ENCODE measurements at places on chromosomes 11 and 22. TPM values are rescaled to one million over a fixed set of nuclear protein-coding genes. Genes with fewer than 3 reads are reported as not detected.

- no peaks in the 10 kb centered on the region for H3K36me3 ChIP-seq
- no peak overlapping the region for H3K4me3 ChIP-seq
- no peak for DNase-seq
- no peaks in the 10 kb centered on the region for H3K4me1 ChIP-seq
- no peaks in the 10 kb centered on the region for H3K27me3 ChIP-seq
- H3K27ac ChIP-seq = no peak overlapping the region
Measured at GRCh38 chr11:36177836-36178235, 111.4 kb downstream of the COMMD9 start.

- no peaks in the 10 kb centered on the region for H3K4me1 ChIP-seq
- H3K36me3 ChIP-seq = no peaks in the 10 kb centered on the region
- H3K27me3 ChIP-seq = no peaks in the 10 kb centered on the region
- no peak overlapping the region for H3K27ac ChIP-seq
- no peak for DNase-seq
- no peak overlapping the region for H3K4me3 ChIP-seq
Measured at GRCh38 chr11:107849790-107850189, 8.8 kb downstream of the SLC35F2 start.

- no peaks in the 10 kb centered on the region for H3K36me3 ChIP-seq
- H3K4me3 ChIP-seq = no peak overlapping the region
- no peaks in the 10 kb centered on the region for H3K4me1 ChIP-seq
- H3K27ac ChIP-seq = no peak overlapping the region
- no peaks in the 10 kb centered on the region for H3K27me3 ChIP-seq
- no peak for DNase-seq
Measured at GRCh38 chr11:77188633-77189491, 60.8 kb downstream of the MYO7A start.

DNA sequence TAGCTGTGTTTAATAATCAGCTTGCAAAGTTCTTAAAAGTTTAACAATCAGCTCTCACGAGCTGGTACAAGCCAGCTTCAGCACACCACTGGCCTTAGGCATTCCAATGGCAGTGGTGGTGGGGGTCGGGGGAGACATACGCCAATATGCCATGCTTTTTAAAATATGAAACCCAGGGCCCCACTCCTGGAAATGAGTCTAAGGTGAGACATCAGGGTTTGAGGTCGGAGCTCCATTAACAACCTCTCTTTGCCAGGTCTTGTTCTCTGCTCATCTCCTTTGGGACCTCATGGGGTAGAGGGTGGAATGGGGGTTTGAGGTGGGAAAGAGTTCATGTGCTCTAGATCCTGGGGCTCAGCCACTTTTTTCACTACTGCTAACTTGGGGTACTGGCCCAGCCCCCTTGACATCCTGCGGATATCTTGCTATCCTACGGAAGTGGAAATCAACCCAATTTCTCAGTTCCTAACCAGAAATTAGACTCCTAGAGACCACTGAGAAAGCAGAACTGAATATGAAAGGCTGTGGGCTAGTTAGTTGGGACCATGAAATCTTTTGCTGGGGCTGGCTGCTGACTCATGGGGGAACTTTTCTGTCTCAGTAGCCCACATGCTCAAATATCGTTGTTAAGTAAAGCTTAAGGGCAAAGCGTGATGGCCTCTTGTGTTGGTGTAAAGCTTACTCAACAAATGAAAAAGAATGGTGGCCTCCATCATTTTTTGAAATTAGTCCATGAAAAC is 90.1 kb downstream of the PDHX start:
- DNase-seq = no peak
- no peaks in the 10 kb centered on the region for H3K4me1 ChIP-seq
- no peak overlapping the region for H3K4me3 ChIP-seq
- H3K27ac ChIP-seq = no peak overlapping the region
- H3K27me3 ChIP-seq = no peaks in the 10 kb centered on the region

DNA sequence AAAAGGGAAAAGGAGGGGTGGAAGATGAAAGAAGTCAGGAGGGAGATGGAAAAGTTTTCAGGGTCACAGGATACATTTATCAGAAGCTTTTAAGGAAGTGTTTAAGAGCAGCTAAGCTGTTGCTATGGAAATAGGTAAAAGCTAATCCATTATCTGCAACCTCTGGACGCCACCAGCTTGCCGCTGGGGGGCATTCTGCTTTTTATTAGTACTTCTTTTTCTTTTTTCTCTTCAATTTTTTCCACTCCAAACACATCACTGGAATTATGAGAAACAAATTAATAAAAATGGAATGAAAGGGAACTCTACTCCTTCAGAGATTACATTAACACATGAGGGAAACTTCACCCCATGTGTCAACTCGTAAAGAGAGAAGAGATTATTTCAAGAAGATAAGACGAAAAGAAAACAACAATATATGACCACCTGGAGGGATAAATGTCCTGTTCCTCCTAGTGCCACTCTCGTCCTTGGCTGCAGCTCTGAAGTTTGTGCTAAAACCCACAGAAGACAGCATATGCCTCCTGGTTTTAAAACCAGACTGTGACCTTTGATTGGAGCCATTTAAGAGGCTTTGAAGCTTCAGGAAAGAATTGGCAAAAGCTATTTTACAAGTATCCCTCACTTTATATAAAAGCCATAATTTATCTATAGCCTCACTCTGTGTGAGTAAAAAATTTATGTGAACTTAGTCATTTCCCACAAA is 972.8 kb downstream of the OPCML start:
- H3K4me1 ChIP-seq = no peaks in the 10 kb centered on the region
- H3K4me3 ChIP-seq = no peak overlapping the region
- no peaks in the 10 kb centered on the region for H3K27me3 ChIP-seq
- no peak for DNase-seq
- H3K27ac ChIP-seq = no peak overlapping the region

- no peak overlapping the region for H3K27ac ChIP-seq
- H3K4me3 ChIP-seq = no peak overlapping the region
- H3K4me1 ChIP-seq = peaks cover 27% of the 10 kb centered on the region
- no peaks in the 10 kb centered on the region for H3K36me3 ChIP-seq
- H3K27me3 ChIP-seq = no peaks in the 10 kb centered on the region
Measured at GRCh38 chr22:20235389-20235991, 32.6 kb downstream of the RTN4R start.

The BLID gene
- polyA plus RNA-seq = 0.32 TPM
